ENCODE measurements at places on chromosomes 3 and 15.

GRCh38 chr3:38565339-38566214 lies 69.4 kb downstream of the EXOG start:
- peak; percentile 21 for DNase-seq

- no peak for DNase-seq
Observed at GRCh38 chr3:42443292-42443691, 32.9 kb upstream of the LYZL4 start.

- DNase-seq: no peak
Observed at GRCh38 chr3:47473391-47473790, 2.4 kb downstream of the SCAP start.

- no peak for DNase-seq
Observed at GRCh38 chr3:104102386-104102785, 1264.3 kb upstream of the ALCAM start.

DNA sequence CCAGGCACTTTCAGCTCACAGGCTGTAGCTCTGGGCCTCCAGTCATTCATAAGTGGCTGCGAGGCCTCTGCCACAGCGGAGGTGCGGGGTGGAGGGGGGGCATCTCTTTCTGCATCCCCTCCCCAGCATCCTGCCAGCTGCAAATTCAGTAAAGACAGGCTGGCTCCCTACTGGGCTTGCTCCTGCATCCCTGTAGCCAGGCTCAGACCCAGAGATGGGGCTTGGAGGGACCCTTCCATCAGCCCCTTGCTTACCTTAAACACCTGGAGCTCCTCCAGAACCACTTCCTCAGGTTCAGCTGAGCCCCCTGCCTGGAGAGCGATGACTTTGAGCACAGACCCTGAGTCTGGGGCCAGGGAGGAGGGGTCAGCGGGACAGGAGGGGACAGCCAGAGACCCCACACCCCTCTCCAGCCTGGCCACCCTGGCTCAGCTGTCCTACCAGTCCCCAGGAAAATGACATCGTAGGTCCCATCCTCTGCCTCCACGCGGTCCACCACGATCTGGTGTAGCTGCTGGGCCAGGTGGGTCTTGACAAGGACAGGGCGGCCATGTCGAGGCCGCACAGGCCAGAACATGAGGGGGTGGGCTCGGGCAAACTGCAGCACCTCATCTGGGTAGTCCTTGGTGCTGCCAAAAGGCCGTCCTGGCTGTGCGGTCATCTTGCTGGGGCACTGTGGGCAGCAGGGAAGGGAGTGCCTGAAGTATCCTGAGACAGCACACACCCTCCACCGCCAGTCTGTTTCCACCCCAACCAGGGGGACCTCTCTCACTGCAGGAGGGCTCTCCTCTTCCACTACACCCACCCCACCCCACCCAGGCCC lies 5.3 kb downstream of the SEMA3G start:
- DNase-seq: no peak

GRCh38 chr15:78914027-78914764 lies 30.6 kb downstream of the CTSH start:
- DNase-seq: no peak

DNA sequence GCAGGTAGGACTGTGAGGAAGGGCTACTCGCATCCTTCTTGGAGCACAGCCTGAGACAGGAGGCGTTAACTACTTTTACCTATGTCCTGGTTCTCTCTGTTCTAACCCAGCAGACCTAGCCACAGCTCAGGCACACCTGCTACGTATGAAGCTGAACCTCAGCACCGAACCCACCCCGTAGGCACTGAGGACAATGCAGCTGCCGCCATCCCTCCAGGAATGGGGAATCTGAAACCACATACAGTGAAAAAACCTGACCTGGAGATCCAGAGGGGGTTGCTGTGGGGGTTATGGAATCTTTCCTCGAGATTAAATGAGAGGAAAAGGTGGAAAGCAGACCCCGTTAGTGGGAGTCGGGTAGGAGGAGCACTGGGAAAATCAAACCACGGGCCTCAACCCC lies 14.4 kb downstream of the MST1R start:
- no peak for DNase-seq

- no peak for DNase-seq
Observed at GRCh38 chr3:124627501-124627908, 102.7 kb upstream of the UMPS start.

- no peak for DNase-seq
Observed at GRCh38 chr3:152589644-152590043, 245.3 kb upstream of the P2RY1 start.

- DNase-seq: no peak
Observed at GRCh38 chr3:43867436-43868072, 176.8 kb downstream of the ABHD5 start.

- DNase-seq: peak; percentile 43
Observed at GRCh38 chr3:14537590-14538450, 2.3 kb downstream of the GRIP2 start.

DNA sequence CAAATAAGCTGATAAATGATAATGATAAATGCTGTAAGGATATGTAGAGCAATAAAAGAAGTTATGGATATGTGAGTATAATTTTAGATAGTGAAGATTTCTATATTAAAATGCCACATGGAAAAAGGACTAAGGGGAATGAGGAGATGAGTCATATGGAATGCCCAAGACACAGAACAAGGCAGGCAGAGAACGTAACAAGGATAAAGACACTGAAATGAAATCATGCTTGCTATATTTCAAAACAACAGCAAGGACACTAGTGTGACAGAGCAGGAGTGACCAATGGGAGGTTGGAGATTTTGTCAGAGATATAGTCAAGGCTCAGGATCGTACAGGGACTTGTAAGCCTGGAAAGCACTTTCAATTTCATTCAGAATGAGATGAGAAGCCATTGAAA lies 621.5 kb upstream of the SEMA6D start:
- DNase-seq: no peak

- DNase-seq: no peak
Observed at GRCh38 chr3:4885316-4885715, 93.9 kb upstream of the BHLHE40 start.

DNA sequence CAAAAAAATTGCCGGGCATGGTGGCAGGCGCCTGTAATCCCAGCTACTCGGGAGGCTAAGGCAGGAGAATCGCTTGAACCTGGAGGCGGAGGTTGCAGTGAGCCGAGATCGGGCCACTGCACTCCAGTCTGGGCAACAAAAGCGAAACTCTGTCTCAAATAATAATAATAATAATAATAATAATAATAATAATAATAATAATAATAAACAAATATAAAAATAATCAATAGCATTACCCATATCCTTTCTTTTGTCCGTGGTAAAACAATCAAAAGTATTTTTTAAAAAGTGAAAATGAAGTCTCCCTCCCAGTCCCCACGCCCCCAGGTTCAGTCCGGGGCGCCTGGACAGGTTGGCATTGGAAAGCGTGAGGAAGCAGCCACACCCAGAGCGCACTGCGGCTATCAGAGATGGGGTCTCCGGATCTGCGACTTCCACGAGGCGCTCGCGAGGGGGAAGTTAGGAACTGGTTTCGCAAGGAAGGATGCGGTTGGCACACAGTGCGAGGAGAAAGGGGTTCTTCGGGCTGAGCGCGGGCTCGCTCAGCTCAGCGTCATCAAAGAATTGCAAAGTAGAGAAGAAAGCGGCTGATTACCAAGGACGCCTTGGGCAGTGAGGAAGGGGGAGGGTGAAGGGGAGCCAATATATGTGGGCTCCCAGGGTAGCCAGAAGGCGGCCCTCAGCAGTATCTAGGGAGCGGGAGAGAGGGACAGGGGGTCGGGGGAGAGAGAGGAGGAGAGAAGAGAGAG lies 69.5 kb upstream of the EPHB3 start:
- no peak for DNase-seq

- DNase-seq: no peak
Observed at GRCh38 chr15:101570241-101570640, 80.7 kb upstream of the PCSK6 start.

DNA sequence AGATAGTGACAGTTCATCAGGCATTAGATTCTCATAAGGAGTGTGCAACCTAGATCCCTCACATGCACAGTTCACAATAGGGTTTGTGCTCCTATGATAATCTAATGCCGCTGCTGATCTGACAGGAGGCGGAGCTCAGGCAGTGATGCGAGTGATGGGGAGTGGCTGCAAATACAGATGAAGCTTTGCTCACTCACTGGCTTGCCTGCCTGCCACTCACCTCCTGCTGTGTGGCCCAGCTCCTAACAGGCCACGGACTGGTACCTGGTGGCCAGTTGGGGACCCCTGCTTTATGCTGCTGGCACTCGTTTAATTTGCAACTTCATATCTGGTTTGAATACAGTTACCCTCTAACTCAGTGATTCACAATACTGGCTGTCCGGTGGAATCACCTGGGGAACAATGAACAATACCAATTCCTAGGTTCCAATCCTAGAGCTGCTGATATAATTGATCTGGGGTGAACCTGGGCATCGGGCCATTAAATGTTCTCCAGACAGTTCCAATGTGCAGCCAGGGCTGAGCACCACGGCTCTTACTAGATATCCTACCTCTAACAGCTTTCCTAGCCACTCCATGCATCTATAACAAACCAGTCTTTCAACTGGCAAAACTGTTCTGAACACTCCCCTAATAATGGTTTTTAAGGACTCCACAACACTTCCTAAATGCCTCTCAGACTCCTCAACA lies 131.4 kb downstream of the ATP1B3 start:
- DNase-seq: no peak

DNA sequence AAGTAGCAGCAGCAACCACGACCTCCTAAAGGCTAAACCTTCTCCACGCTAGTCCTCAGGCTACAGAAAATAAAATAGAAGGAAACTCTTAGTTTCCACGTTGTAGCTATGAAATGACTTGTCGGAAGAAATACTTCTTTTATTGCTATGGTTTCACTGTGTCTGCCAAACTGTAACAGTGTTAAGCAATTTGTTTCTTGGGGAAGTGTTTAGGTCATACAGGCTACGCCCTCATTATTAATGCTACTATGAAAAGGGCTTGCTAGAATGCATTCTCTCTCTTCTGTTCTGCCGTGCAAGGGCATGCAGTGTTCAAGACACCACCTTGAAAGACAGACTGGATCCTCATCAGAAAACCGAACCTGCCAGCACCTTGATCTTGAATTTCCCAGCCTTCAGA lies 462.7 kb downstream of the PLOD2 start:
- DNase-seq: no peak

DNA sequence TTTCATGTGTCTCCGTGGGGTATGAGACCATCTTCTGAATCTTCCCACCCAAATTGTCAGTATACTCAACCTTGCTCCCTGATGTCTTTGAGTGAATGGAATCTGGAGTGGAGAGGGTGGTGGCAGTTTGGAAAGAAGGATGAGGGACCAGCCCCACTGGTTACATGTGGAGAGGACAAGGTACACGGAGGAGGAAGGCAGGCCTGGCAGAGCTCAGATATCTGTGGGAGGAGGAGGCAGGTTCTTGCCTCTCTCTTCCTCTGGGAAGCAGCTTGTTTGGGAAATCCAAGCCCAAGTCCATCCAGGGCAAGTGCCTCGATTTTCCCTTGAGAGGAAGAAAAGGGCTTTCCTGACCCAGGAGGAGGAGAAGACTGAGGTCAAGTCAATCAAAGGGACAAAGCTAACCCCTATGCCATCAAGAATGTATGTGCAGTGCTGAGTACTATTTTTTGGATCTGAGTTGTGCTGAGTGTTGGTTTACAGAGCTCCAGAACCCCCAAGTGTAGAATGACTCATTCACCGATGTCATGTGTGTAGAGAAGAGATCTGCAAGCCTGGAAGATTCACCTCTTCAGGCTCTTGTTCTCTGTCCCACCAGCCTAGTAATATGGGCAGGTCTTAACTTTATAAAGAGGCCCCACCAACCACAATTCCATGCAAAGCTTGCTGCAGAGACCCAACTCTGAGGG lies 19.8 kb upstream of the LOXL1 start:
- no peak for DNase-seq

- no peak for DNase-seq
Observed at GRCh38 chr3:37811625-37812498, 49.8 kb upstream of the CTDSPL start.

DNA sequence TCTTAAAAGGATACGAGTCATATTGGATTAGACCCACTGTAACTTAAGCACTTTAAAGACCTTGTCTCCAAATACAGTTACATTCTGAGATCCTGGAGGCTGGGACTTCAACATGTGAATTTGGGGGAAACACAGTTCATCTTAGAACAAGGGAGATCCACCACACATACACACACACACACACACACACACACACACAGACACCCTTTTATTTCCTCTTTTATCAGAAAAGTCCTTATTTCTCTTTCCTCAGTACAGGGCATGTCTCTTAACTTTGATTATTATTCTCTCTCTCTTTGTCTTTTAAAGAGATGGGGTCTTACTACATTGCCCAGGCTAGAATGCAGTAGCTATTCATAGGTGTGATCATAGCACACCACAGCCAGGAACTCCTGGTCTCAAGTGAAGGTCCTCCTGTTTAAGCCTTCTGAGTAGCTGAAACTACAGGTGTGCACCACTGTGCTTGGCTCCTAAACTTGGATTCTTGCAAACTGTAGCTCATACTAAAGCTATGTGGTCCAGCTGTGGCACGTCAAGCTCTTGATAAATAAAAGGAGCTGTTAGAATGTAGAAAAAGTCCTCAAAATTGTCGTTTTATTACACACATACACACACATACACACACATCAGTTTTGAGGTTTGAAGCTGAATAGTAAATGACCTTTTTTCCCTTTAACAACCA lies 7.4 kb downstream of the GOLM2 start:
- DNase-seq: no peak

DNA sequence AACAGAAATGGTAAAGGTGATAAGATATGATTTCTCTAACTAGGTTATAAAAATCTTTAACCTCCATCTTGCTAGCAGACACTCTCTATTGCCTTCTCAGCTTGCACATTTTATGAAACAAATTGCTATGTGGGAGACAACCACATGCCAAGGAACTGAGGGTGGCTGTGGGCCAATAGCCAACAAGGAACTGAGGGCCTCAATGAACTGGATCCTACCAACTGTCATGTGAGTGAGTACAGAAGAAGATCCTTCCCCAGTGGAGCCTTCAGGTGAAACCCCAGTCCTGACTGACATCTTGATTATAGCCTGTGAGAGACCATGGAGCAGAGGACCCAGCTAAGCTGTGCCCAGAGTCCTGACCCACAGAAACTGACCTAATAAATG lies 129.2 kb upstream of the LRIG1 start:
- no peak for DNase-seq

- no peak for DNase-seq
Observed at GRCh38 chr3:106957029-106957428, 420.2 kb upstream of the CCDC54 start.

DNA sequence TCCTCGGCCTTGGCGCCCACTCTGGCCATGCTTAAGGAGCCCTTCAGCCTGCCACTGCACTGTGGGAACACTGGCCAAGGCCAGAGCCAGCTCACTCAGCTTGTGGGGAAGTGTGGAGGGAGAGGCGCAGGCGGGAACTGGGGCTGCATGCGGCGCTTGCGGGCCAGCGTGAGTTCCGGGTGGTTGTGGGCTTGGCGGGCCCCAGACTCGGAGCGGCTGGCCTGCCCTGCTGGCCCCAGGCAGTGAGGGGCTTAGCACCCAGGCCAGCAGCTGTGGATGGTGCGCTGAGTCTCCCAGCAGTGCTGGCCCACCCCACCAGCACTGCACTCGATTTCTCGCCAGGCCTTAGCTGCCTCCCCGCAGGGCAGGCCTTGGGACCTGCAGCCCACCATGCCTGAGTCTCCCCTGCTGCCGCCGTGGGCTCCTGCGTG lies 13.1 kb upstream of the UBP1 start:
- DNase-seq: no peak

- no peak for DNase-seq
Observed at GRCh38 chr3:195394700-195395099, 48.1 kb downstream of the ACAP2 start.

All from activated CD4-positive, CD25-positive, alpha-beta regulatory T cell treated with anti-CD3 and anti-CD28 coated beads, Interleukin-2, amount 50 U/mL, for 72 hours (primary cell).